ENCODE measurements at places on chromosomes 11 and 22.

GRCh38 chr11:83818349-83818748 is 532.2 kb upstream of the CCDC90B start:
- H3K4me1 ChIP-seq: no peaks in the 10 kb centered on the region
- H3K27ac ChIP-seq: no peak overlapping the region
- no peak overlapping the region for H3K4me3 ChIP-seq
- DNase-seq: no peak
- H3K27me3 ChIP-seq: no peaks in the 10 kb centered on the region

DNA sequence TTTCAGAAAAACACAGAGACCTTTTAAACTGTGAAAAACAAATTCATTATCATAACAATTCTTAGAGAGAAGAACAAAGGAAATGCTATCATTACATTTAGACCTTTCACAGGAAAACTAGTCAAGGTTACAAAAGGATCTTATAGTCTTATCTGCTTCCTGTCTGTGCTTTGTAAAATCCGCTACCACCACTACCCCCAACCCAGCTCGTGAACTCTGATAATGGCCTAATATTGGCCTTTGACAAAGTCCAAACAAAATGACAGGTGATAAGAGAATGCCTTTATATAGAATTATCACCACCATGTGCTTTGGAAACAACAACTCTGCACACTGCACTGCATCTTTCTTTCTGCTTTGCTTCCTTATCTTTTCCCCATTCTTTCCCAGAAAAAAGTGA is 272.5 kb downstream of the SBF2 start:
- H3K4me1 ChIP-seq: no peaks in the 10 kb centered on the region
- no peak overlapping the region for H3K27ac ChIP-seq
- no peaks in the 10 kb centered on the region for H3K27me3 ChIP-seq
- H3K4me3 ChIP-seq: no peak overlapping the region

DNA sequence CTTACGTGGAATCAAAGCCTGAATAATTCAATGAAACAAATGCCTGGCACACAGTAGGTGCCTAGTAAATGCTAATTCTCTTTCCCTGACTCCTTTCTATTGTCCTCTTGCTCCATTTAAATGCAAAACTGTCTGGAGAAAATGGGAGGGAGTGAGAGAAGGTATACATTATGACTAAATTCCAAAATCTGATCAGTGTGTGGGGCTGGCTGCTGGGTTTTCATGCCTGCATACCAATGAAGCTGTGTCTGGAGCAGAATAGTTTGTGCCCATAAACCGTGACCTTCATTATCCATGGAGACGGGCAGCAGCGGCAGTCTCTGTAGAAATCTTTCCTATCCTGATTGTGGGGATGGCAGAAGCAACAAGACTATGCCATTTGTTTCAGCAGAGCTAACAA is 223.4 kb upstream of the ZBED5 start:
- H3K27ac ChIP-seq: no peak overlapping the region
- no peaks in the 10 kb centered on the region for H3K27me3 ChIP-seq
- no peak overlapping the region for H3K4me3 ChIP-seq
- no peaks in the 10 kb centered on the region for H3K36me3 ChIP-seq
- no peak for DNase-seq

DNA sequence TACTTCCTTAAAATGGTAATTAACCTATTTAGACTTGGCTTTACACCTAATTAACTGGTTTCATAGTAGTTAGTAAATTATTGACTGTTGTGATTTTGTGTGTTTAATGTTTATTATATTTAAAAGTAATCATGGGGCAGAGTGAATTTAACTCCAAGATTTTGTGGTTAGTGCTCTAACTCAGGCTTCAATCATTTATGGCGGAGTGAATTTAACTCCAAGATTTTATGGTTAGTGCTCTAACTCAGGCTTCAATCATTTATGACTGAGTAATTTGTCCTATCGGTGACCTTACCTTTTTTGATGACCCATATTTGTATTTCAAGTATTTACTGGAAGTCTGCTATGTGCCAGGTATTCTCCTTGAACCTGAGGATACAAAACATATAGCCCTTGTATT is 7.2 kb downstream of the PRRG4 start:
- DNase-seq: no peak
- H3K36me3 ChIP-seq: no peaks in the 10 kb centered on the region
- H3K4me3 ChIP-seq: no peak overlapping the region
- no peaks in the 10 kb centered on the region for H3K4me1 ChIP-seq
- H3K27ac ChIP-seq: no peak overlapping the region
- H3K27me3 ChIP-seq: no peaks in the 10 kb centered on the region
